ENCODE measurements at places on chromosomes 2 and 18.

DNA sequence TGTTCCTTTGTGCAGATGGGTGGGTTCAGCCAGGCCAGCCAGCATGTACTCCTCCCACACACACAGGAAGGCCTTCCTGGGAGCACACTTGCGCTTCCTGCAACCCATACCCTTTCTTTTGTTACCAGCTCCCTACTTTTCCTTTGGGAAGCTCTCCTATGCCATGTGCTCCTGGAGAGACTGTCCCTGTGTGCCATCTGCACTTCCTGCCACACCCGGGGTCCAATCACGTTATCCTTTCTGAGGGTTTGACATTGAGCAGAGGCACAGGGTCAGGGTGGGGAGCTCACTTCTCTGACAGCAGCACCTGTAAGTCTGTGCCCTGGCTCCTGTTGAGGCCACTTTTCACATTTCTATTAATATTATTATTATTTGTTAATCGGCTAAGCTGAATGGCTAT, 62.9 kb downstream of the COPS8 start:
- no peak for DNase-seq

DNA sequence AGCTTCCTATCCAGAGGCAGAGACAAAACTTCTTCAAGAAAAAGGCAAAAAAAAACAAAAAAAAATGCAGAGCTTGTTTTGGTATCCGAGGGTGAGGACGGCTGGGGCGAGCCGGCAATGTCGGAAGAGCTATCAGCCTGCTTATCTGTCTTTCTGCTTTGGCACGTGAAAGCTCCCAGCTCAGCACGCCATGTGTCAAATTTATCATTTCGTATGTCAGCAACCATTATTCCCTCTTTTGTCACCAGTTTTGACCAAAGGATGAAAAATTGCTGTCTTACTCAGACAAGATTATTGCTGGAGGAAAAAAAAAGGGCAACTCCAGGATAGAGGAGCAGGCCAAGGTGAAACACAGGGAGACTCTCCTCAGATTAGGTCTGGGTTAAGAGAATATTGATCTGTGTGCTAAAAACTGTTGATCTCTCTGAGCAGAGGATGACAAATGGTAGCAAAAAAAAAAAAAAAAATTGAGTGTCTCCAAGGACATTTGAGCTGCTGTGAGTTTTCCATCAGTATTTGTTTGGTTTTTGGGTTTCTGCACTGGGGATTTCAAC, 532.0 kb upstream of the POU3F3 start:
- DNase-seq, result no peak

GRCh38 chr2:171390941-171391516, 42.8 kb downstream of the METTL8 start:
- DNase-seq, result peak; percentile 59

- no peak for DNase-seq
Measured at GRCh38 chr2:28349546-28350165, 43.0 kb upstream of the FOSL2 start.

DNA sequence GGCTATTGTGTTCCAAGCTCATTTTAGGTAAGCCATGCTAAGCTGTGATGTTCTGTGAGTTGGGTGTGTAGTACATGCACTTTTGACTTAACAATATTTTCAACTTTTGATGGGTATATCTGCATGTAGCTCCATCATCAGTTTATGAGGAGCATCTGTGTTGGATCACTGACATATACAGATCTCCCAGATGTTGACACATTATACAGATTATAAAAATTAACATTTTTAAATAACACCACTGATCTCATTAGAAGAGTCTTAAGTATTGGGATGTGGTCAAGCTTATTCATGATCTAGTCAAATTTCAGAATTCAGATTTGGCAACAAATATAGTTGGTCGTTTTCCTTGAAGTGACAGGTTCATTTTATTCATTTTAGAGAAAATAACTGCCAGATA, 51.7 kb downstream of the CAB39 start:
- no peak for DNase-seq

DNA sequence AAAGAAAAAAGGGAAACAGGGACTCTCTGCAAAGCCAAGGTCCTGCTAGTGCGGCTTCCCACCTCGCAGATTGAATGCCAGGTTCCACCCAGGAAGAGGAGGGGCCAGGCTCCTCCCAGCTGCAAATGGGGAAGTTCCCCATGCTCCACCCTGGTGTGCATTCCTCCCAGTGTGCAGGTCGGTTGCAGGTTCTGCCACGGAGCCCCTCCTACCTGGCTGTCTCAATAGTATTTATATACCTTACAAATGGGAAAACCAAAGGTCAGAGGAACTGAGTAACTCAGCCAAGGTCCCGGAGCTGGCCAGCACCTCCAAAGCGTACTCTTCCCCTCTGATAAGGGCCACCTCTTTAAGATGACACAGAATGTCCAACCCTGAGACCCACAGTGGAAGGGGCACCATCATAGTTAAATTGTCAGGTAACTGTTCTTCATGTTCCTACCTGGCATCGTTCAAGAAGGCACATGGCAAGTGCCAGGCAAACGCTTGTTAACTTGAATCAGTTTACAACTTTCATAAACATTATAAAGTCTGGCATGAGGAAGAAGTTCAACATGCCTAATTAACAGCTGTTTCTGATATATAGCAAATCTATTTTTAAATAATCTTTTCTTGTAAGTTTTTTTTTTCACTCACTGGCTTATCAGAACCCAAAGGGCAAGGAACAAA, 35.5 kb downstream of the POU3F3 start:
- DNase-seq, result no peak

DNA sequence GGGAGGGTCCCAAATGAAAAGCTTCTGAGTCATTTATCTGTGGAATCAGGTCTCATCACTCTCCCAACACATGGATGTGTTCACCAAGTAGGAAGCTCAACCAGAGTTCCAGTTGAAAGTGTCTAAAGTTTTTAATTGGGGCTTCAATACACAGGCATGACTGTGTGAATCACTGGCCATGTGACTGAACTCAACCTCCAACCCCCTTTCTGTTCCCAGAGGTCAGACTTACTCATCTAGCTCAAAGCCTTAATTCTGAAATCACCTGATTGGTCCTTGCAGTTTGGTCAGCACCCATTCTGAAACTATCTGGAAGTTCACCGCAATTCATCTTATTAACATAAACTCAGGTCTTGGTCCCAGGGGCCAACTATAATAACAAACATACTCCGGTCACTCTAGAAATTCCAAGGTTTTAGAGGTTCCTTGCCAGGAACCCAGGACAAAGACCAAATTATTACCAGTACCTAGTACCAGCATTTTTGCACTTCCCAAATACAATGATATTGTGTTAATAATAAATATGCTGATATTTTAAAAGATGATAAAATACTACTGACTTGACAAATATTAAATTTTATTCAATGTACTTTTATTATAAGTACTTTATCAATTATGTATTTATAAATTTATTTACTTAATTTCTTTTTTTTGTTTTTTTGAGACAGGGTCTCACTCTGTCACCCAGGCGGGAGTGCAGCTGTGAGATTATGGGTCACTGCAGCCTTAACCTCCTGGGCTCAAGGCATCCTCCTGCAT, 10.7 kb upstream of the RBM45 start:
- no peak for DNase-seq

GRCh38 chr2:23669413-23670244, 257.3 kb downstream of the ATAD2B start:
- DNase-seq, result peak; percentile 11

GRCh38 chr2:180955101-180955500, 25.3 kb upstream of the UBE2E3 start:
- DNase-seq, result no peak

DNA sequence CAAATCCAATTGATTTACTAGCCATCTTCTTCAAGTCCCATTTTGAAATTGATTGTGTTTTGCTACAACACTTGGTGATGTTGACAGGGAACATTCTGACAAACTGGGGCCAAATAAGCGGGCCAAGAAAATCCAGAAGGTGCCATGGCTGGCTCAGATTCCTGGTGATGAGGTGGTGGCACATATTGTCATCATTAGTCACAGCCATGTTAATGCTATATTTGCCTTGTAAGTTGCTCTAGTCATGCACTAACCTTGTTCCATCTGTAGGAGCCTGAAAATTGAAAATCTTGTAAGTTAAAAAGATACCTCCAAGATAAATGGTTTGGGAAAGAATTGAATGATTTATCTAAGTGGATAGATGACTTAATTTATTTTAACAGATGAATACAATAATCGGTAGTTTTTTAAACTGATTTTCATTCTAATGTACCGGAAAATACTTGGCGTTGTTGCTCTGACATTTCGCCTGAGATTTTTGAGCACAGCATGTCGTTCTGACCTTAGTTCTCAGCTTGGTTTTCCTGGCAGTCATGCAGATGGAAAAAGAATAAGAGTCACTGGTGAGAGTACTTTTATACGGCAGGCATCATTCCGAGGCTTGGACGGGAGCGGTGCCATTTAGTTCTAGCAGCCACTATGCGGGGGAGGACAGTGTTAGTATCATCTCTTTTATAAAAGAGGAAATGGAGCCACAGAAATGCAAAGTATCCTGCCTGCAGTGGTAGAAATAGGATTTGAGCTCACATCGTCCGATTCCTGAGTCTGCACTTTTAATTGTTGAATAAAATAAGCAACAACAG, 133.9 kb downstream of the ZNF532 start:
- peak; percentile 68 for DNase-seq

GRCh38 chr2:9099341-9099751, 95.9 kb upstream of the MBOAT2 start:
- peak; percentile 55 for DNase-seq

GRCh38 chr2:230925879-230926765, 1.1 kb upstream of the GPR55 start:
- DNase-seq, result no peak

GRCh38 chr2:182898718-182899117, 32.3 kb upstream of the FRZB start:
- DNase-seq, result no peak

DNA sequence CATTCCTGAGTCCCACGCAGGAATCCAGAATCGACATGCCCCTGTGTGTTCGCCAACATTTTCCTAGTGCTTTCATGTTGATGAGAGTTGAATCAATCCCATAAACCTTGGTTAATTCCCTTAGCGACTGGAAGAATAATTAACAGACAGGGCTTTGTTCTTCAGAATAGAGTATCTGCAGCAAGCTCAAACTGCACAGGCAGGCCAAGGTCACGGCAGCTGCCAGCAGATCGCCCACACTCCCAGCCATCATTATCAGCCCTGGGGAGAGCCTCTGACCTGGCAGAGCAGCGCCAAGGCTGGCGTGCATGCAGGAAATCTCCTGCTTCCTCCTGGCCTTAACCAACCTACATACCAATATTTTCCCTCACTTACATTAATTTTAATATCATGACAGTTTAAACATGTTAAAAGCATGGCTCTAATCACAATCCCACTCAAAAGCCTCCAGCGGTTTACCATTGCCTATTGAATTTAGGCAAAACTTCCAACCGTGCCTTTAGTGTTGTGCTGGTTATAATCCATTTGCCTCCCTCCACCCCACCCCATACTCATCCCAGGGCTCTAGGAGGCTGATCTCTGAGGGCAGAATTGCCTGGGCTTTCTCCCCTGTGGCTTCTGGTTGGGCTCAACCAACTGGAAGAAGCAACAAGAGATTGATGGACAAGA, 46.8 kb upstream of the NCK2 start:
- no peak for DNase-seq

DNA sequence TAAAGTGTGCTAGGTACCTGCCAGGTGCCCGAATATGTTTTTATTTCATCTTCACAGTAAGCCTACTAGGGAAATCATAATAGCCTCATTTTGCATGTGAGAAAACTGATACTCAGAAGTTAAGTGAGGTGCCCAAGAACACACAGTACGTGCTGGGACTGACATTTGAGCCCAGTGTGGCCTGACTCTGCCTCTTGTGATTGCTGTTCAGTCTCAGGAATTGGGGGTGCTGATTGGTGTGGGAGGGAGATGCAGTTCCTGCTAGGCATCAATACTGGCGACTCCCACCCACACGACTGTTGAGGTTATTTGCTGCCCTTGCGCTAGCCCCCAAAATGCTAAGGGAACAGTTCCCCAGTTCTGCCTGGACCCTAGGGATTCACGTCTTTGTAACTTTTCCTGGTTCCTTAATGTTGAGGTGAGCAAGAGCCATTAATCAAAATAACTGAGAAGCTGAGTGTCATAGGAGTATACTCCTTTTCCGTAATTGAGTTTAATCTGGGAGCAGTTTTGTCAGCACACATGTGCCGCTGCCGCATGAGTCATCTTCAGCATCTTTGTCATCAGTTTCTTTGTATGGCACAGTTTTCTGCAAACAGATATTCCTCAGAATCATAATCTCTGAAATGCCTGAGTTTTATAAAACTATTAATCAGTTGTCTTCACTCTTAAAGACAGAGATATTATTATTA, 120.7 kb downstream of the NCK2 start:
- no peak for DNase-seq

DNA sequence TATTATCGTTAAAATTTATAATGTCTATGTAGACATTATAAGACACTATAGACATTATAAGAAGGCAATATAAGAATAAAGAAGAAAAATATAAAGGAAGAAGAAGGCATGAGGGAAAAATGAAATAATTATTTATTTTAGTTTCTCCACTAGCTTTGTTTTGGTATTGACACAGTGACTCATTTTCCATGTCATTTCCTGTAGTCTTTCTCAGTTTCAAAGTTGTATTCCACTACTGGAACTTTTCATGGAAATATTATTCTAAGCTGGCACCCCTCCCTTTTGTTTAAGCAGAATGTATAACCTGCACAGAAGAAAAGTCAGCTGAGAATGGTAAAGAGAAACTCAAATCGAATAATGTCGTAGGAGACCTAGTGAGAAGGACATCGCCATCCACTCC, 234.2 kb upstream of the NETO1 start:
- DNase-seq, result peak; percentile 25

GRCh38 chr18:36762074-36762473, 66.7 kb downstream of the TPGS2 start:
- no peak for DNase-seq

GRCh38 chr18:41690332-41691127, 264.5 kb upstream of the PIK3C3 start:
- no peak for DNase-seq

GRCh38 chr18:8463791-8464190, 145.4 kb upstream of the RAB12 start:
- no peak for DNase-seq

GRCh38 chr2:152594022-152594766, 123.1 kb downstream of the PRPF40A start:
- DNase-seq, result no peak

DNA sequence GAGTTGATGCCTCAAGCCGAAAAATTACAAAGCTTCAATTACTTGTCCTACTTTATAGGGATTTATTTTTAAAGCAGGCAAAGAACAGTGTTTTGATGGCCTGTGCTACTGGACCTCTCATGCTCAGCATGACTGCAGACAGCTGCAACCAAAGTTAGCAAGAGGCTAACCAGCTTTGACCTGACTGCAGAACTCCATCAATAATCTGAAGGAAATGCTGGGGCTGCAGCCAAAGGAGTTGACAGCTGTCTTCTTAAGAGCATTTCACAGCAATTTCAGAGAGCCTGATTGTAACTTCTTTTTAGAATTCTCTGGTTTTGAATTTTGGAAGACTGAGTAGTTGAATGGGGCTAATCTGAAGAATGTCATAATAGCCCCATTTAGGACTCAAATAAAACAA, 46.5 kb upstream of the SESTD1 start:
- DNase-seq, result no peak

All from adipocyte (in vitro differentiated cells).